Amniotic stem cell (primary cell): ENCODE measurements at places on chromosomes 5 and 9.

GRCh38 chr9:137044502-137045177 lies 1.3 kb downstream of the NPDC1 start:
- no peak for DNase-seq

- no peak for DNase-seq
Measured at GRCh38 chr5:100771181-100771580, 131.9 kb downstream of the ST8SIA4 start.

- DNase-seq = no peak
Measured at GRCh38 chr5:153792305-153792704, 246.4 kb downstream of the FAM114A2 start.

DNA sequence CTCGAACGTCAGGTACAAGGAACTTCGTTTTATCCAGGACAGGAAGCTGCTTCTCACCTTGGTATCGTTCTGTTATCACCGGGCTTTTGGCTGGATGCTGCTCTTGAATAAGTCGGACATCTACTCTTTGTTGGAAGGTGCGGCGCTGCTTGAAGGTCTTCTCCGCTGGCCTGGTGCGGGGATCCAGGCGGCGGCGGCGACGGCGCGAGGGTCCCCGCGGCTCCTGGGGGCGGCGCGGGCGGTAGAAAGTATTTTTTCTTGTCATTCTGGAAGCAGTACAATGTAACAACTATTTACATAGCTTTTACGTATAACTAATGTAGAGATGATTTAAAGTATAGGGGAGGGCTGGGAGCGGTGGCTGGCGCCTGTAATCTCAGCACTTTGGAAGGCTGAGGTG lies 52.3 kb downstream of the ACER2 start:
- DNase-seq = no peak

DNA sequence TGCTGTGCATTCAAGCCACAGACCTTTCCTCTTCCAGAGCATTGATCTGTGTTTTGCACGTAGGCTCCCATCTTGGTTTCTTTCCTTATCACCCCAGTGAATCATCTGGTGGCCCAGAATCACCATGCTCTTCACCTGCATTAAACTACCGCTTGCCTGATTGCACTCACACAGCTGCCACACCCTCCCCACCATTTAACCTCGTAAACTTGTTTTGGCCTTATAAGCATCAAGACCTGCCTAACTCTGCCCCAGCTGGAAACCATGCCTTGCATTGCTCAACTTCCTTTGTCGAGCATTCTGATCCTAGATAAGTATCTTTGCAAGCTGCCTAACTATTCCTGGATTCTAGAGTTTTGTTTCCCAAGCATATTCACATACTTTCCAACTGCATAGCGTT lies 369.6 kb upstream of the SEMA6A start:
- DNase-seq = no peak

- DNase-seq = no peak
Measured at GRCh38 chr5:64207978-64208377, 42.3 kb downstream of the RNF180 start.

- no peak for DNase-seq
Measured at GRCh38 chr5:92147798-92148197, 764.7 kb upstream of the ARRDC3 start.

DNA sequence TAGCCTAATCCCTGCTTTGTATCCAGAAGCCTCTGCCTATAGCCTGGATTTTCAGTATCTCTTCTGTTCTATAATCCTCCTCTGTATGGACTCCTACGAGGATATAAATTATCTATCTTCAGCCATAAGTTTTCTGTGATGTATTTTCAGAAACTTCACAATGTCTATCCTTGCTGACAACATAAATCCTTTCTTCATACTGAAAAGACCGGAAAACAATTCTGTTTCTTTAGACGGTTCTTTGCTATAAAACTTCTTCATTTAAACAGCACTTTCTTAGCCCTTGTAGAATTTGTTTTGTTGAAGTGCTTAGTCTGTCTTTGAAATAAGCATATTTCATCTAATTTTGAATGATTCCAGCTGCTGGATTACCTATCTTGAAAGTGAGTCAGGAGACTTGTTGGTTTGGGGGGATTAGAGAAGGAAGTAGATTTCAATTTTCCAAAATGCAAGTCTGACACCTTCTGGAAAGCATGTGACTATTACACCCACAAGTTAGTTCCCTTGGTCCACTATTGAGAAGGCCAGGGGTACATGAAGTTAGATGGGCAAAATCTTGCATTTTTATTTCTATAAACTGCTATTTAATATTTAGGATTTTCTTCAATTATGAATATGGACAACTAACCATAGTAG lies 96.3 kb upstream of the RANBP3L start:
- no peak for DNase-seq

- DNase-seq = no peak
Measured at GRCh38 chr5:154482528-154483449, 4.8 kb upstream of the HAND1 start.

DNA sequence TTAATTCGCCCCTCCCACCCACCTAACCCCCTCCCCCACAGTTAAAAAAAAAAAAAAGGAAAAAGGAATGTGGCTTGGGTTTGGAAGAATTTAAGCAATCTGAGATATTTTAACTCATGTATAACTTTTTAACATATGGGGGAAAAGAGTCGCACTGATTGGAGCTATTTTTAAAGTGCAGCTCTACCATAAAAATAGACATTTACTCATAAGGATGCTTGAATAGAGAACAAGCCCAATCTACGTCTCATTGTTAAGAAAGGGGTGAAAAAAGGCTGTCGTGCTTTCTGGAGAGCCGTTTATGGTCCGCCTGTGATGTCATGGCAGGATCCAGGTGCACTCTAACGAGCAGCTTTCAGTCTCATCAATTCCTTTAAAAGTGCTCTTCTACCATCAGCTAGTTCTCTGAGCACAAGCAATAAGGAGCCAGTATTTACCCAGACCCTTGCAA lies 142.4 kb downstream of the ELAVL2 start:
- DNase-seq = no peak

DNA sequence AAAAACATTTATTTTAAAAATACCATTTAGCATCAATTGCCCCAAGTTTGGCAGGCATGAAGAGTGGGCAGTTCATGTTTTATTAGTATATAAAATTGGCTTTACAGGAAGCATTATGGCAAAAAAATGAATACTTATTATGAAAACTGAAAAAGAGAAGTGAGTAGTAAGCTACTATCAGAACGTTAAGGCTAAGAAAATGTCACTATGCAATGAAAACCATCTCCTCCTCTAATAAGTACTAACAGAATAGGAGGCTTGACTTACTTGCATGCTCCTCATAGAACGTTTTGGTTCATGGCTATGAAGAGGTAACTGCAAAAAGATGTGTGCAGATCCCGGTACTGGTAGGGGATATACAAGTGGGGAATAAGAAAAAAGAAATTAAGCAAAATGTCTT lies 23.6 kb downstream of the TICAM2 start:
- no peak for DNase-seq

DNA sequence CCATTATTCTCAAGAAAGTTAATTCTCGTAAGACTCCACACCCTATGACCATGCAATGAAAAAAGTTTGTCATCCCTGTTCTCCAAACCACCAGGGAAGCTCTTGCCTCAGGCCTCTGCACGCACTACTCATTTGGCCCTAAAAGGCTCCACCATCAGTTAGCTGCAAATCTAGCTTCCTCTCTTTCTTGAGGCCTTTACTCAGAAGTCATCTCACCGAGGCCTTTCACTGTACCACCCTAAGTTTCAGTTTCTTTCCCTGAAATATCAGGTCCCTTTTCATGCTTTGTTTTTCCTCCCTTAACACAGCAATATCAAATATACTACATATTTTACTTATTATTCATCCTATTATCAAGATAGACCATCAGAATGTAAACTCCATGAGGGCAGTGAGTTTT lies 39.1 kb downstream of the OXCT1 start:
- no peak for DNase-seq

DNA sequence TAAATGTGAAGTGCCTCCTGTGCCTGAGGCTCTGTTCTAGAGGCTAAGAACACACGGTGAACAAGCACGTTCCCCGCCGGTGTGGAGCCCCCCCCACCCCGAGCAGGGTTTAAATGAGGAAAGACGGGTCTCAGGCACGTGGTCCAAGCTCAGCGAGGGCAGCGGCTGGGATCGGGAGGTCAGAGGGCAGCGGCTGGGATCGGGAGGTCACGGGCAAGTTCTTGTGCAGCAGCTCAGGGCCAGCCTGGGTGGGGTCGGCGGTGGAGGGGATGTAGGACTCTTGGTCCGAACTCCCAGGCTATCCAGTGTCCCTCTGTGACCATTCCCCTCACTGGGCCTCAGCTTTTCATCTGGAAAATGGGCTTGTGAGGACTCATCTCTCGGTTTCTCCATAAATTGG lies 2.7 kb upstream of the GBGT1 start:
- DNase-seq = no peak

DNA sequence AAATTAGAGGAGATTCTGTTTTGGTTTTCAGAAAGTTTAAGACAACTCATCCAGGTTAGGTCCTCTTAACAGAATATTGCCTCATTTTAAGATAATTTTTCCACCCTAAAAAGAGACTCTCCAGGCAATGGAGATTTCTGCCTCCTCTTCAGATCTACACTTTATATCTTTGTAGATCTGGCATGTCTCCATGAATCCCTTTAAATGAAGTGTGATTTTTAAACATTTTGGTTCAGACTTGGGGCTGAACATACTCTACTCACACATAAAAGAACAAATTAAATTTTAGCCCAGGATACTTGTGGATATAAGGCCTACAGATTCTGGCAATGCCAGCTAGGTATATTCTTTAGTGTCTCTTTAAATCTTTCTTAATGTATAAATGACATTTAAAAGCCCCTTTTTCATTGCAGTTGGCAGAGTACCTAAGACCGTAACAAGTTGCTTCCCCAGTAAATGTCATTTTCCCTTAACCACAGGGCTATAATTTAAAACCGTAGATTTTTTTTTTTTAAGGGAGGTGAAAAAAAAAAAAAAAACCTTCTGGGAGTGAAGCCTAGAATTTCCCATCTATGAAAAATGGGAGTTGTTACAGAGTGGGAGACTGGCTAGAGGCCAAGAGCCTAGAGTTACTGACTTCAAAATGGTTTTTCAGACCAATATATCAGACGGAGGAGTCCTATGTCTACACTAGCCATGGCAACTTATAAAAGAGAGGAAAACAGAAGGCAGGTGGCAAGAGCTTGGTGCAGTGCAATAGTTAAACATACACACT lies 207.8 kb upstream of the TARS1 start:
- no peak for DNase-seq

DNA sequence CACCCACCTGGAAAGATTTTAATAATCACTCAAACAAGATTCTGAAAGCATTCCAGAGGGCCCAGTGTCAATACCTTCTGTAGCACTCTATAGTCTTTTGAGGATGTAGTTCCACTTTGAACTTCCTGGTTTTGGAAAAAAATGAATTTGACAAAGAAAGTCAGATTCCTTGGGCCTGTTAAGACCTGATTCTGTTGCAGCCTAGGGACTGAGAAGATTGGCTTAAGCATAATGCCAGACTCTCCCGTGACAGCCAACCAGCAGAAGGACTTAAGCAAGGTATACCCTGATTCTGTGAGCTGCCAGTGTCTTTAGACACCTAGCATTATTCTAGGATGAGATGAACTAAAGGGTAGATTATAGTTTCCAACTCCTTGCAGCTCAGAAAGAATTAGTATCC lies 6.8 kb downstream of the SPINK5 start:
- no peak for DNase-seq

GRCh38 chr9:113298311-113298710 lies 4.9 kb downstream of the RNF183 start:
- DNase-seq = no peak

GRCh38 chr5:89988998-89989655 lies 420.4 kb downstream of the CETN3 start:
- DNase-seq = no peak

GRCh38 chr9:107142896-107143603 lies 140.0 kb upstream of the RAD23B start:
- no peak for DNase-seq
